GM04503 (cell line): ENCODE measurements at places on chromosomes 4 and X.
A peak's percentile ranks its signal among the peaks of the same experiment; 100 is the strongest.

- peak; percentile 37 for DNase-seq
Observed at GRCh38 chr4:84726356-84726755, 143.4 kb downstream of the CDS1 start.

DNA sequence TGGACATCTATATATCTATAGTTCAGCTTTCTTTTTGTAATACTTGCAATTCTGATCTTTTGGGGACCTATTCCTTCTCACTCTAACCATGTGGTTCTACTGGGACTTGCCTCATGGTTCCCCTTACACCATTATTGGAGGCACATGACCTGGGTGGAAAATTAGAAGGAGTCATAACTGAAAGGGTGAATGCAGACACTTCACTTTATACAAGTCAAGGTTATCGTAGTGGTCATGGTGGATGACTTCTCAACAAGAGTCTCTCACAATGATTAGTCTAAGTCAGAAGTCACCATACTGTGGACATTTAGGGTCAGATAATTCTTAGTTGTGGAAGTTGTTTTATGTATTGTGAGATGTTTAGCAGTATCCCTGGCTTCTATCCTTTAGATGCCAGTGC is 10.5 kb upstream of the EIF4E start:
- DNase-seq, result no peak

- no peak for DNase-seq
Observed at GRCh38 chr4:167779864-167780263, 312.5 kb upstream of the ANXA10 start.

GRCh38 chr4:163865010-163865409 is 370.5 kb downstream of the TMA16 start:
- DNase-seq, result no peak

- DNase-seq, result no peak
Observed at GRCh38 chr4:170581322-170581721, 491.6 kb upstream of the AADAT start.

DNA sequence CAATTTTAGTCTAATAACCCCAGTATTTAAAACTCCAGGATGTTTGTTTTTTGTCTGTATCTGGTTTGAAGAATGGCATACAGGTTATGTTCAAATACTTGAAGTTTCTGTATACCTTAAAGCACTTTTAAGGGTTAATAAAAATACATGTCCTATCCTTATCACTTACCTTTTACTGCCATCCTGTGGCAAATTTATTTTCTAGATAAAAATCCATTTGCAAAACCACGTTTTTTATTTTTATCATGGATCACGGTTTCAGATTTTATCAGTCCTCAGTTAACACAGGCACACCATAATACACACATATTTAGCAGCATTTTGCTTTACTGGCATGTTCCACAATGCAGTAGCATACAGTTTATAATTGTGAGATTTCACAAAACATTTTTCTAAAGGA is 113.3 kb upstream of the H2AZ1 start:
- DNase-seq, result no peak

DNA sequence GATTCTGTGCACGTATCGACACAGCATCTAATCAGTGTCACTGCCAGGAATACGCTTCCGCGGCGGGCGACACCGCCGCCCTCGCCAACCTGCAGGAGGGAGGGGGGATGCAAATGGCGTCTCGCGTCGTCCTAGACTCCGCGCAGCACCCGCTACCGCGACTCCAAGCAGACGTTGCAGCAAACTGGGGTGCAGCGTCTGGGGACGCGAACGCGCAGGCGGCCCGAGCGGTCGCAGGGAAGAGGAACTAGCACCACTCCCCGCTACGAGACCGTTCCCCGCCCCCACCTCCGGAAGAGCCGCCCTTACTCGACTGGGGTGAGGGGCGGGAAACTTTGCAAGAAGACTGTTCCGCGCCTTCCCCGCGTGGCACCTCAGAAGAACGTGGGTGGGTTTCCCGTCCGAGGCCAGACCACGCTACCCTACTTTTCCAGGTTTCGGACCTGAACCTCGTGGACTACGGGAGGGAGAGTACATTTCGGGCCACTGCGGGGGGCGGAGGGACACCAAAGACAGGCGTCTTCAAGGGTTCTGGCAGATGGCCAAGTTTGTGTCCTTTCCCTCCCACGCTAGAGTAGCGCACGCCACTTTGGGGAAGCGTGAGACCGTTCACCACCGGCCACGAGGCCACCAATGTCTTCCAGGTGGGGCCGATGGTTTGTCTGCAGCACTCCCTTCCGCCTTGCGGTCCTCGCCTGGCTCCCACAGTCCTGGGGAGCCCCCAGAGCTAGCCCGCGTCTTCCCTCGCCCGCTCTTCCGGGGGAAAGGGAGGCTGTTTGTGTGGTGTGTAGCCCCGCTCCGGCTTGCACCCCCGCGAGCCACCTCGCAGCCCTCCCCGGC is 78.0 kb upstream of the BCOR start:
- no peak for DNase-seq

- DNase-seq, result no peak
Observed at GRCh38 chr4:145930592-145930991, 8.0 kb downstream of the ZNF827 start.

GRCh38 chr4:151858356-151858755 is 97.5 kb upstream of the GATB start:
- no peak for DNase-seq

DNA sequence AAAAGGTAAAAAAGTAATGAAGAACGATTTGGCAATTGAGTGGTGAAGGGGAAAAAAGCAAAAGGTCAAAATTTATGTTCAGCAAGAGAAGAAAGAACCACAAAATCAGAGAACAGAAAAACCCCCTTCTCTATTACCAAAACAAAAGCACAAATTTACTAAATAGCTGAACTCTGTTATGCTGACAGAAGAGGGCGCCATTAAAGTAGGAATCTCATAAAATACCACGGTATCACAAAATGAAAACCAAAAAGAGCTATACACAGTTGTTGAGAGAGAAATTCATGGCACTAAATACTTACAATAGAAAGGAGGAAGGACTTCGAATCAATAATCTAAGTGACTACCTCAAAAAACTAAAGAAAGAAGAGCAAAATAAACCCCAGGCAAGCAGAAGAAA is 69.6 kb upstream of the CXorf66 start:
- DNase-seq, result no peak

- DNase-seq, result peak; percentile 9
Observed at GRCh38 chr4:38013461-38014366, 53.5 kb downstream of the PTTG2 start.

DNA sequence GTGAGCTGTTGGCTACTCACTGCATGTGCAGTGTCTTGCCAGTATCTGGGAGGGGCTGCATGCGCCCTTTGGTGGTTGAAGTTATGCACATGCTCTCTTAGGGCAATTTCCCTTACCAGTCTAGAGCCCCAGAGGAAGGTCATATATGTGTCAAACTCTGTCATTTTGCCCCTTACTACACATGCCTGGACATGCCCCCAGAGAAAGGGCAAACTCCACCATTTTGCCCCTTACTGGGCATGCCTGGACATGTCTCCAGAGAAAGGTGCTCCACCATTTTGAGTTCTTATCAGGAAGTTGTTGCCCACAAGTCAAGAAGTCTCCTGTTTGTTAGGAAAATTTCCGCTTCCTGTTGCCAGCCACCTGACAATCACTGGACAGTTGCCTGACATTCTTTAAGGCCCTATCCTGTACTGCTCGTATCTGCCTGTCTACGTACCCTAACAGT is 56.4 kb upstream of the PLAC8 start:
- DNase-seq, result no peak

- DNase-seq, result no peak
Observed at GRCh38 chr4:7632341-7632740, 197.6 kb upstream of the PSAPL1 start.

GRCh38 chr4:89275587-89275986 is 32.0 kb downstream of the GPRIN3 start:
- DNase-seq, result no peak

DNA sequence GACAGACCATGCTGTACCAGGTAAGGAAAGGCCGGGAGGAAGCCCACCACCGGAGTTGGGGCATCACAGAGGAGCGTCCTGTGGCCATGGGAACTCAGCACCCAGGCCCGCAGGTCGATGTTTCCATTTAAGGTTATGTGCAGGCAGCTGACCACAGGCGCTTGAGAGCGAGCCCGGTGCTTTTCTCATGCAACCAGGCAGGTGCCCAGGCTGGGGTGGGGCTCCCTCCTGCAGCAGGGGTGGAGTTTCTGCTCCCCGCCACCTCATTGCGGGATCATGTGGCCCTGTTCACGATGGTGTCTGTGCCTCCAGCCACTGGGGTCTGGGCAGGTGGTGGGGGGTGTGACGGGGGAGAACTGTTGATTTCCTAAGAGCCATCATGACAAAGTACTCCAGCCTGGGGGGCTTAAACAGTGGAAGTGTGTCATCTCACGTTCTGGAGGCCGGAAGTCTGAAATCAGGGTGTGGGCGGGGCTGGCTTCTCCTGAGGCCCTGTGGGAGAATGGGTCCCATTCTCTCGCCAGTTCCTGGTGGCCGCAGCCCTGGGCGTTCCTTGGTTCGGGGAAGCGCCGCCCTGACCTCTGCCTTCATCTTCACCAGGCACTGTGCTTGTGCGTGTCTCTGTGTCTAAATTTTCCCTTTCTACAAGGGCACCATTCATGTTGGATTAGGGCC is 60.9 kb downstream of the CPZ start:
- no peak for DNase-seq
